Skin of body (tissue), 3 donors: ENCODE measurements at places on chromosomes 3 and 15.

DNA sequence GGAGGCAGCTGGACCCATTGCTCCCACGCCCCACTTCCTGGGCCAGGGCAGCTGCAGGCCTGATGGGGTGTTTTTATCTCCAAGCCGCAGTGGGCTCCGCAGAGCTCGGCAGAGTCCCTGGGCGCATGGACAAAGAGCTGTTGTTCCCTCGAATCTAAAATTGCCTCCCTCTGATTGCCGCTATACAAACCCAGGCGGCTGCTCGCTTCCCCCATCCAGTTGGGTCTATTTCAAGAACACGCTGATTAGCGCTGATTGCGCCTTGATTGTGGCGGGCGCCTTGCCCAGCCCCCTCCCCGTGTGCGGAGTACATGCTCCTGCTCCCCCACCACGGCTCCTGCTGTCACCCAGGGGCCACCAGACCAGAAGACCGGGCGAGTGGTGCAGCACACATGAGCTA is 43.4 kb upstream of the SLC6A1 start:
- DNase-seq, result no peak

GRCh38 chr3:29488922-29489321 is 208.1 kb downstream of the RBMS3 start:
- no peak for DNase-seq

DNA sequence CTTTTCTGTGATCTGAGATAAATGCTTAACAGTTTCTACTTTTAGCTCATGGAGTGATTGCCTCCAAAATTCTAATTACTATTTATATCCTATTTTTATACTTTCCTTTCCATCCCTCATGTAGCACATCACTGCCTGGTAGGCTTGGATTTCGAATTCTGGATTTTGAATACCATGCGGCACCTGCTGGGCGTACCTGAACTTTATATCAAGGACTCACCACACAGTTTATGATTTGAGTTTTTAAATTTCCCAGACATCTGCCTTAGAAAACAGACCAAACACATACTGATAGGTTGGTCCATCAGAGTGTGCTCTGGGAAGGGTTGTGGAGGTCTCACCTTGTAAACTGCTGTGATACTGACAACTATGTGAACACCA is 6.4 kb downstream of the TRAK1 start:
- no peak for DNase-seq

DNA sequence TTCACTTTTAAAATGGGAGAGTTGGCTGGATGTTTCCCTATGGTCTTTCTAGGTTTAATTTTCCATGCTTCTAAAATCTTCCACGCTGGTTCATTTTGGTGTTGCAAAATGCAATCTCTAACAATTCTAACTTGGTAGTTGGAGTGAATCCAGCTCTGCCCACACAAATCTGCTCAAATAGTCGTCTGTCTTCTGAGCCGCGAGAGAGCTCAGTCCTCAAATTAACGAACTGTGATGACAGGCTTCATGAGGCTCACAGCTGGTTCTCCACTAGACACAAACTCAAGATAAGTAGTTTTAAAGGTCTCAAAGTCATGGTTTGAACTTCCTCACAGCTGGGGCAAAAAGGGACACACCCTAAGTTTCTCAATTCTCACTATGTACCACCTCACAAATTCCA is 178.6 kb upstream of the LYSMD4 start:
- DNase-seq, result no peak

GRCh38 chr15:26132811-26133210 is 269.7 kb upstream of the ATP10A start:
- DNase-seq, result no peak

DNA sequence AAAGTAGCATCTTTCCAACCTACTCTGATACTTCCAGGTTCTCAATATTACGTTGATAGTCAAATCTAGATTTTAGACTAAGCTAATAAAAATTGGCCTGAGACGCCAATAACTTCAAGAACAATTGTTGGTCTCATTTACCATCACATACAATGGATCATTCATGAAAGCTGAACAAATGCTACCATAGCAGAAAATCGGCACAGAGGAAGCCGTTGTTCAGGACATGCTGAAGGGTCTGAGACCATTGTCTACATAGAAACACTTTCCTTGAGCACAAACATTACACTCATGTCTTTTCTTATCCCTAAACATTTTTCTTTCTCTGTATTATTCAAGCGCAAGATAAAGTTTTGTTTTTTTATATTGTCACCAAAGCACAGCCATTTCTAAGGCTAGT is 37.2 kb upstream of the FHIT start:
- no peak for DNase-seq

GRCh38 chr15:77500989-77501388 is 80.3 kb downstream of the HMG20A start:
- DNase-seq, result no peak

GRCh38 chr3:126886217-126886616 is 96.7 kb upstream of the PLXNA1 start:
- no peak for DNase-seq

GRCh38 chr3:48218537-48218936 is 4.8 kb upstream of the CAMP start:
- no peak for DNase-seq

GRCh38 chr3:126340081-126340511 is 17.1 kb downstream of the KLF15 start:
- DNase-seq, result no peak

DNA sequence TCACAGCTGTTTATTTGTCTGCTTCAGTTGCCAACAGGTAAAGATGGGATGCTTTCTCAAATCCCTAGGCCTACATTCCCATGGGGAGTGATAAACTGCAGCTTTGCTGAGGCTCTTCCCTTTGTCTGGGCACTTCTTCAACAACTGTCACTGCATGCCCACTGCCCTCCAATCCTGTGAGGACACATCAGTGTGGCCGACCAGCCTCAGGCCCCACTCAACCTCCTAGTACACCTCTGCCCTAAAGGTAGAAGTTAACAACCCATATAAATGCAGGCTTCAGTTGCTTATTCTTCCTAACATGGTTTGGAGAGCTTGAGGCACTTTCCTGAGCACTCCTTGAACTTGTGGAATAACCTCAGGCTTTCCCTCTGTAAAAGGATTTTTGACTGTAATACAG is 49.6 kb downstream of the ROPN1B start:
- DNase-seq, result no peak

GRCh38 chr3:100981164-100981911 is 11.9 kb downstream of the ABI3BP start:
- no peak for DNase-seq

DNA sequence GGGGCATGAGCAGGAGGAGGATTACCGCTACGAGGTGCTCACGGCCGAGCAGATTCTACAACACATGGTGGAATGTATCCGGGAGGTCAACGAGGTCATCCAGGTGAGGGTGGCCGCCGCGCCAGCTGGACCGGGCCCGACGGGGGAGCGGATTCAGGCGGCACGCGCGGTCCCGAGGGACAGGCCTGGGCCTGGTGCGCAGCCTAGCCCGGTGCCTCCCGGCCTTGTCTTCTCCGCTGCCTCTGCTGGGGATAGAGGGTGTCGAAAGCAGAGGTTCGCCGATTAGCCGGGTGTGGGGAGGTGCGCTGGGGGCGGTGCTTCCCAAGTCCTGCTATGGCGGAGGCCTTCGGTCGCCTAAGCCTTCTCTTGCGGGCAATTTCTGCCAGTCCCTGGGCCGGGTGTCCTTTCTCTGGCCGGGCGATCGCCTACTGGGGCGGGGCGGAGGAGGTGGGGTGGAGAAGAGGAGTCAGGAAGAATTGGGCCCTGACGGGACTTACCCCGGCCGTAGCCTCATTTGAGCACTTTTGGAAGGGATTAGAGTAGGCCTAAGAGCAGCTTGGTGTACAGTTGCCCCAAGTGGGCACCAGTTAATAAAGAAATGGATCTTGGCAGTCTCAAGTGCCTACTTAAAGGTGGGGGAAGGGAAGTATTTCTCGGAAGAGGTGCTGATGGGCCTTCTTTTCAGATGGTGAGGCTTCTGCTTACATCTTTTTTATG is 940 bp downstream of the ARIH1 start:
- peak; percentile 64 for DNase-seq

- no peak for DNase-seq
These were observed 964.7 kb downstream of the TUSC7 start for GRCh38 chr3:117674321-117674720.

DNA sequence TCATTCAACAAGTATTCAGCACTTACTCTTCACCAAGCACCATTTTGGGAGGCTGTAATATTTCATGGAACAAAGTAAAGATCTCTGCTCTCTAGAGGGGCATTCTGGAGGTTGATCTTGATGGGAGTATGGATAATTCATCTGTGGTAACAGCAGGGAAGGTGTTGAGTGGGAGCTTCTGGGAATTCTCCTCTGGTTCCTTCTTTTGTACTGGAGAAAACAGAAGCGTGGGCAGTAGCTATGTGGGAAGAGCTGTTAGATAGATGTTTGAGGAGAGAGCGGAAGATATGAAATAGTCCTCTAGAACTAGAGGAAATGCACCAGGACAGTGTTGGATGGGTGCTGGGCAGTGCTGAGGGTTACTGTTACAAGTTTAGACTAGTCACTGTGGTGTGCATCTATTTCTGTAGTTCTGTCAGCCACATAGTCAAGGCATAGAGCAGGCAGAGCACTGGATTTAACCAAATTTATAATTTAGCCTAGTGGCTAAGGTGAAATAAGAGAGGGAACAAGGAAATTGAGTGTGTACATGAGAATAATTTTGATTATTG is 9.6 kb downstream of the NMD3 start:
- DNase-seq, result no peak

DNA sequence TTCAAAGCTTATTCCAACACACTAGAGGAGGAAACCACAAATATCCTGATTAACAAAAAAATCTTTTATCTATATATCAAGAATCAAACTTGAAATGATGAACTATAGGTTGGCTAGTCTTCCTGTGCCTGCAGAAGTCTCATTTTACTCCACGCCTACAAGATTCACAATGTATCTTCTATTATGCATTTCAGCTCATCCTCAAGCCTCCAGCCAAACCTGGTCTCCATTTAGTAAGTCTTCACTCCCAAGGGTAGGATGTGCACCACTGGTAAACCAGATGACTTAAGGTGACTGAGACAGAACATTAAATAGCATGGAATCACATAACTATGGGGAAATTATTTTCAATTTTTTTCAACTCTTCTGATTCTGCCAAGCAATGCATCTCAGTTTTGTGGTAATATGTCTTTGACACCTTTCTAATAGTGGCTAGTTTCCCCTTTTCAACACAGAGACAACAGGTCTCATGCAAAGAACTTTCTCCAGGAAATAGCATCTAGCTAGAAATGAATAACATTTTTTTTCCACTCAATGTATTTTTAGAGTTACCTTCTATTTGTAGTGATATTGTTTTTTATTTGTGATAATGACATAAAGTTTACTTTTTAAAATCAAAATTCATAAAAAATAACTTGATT is 166.9 kb downstream of the TNIK start:
- no peak for DNase-seq

DNA sequence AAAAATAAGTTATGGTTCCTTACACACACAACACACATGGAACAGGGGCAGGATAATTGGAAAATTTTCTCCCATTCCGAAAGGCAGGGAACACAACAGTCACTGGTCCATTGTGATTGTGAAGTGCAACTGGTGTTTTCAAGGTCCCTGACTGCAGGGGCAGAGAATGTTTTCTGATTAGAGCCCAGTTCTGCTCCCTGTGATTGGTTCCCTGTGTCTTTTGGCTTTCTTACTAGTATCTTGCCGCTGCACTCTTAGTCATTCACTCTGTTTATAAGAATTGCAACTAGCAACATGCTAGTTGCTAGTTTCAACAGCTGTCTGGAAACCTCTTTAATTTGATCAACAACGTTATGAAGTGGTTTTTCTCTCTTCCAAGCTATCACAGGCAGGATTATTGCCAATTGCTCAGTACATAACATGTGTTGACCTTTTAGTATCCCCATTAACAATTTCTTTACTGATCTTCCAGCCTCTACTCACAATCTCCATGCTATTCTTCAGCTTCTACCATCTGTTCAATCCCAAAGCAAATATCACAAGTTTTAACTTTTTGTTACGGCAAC is 177.5 kb downstream of the EPHA6 start:
- DNase-seq, result peak; percentile 2

- no peak for DNase-seq
These were observed 23.6 kb upstream of the CAV3 start for GRCh38 chr3:8709801-8710507.

GRCh38 chr3:25587094-25587493 is 77.6 kb downstream of the TOP2B start:
- no peak for DNase-seq
